ENCODE measurements at places on chromosomes 3 and 15.

- no peak for DNase-seq
Observed at GRCh38 chr3:177141471-177141870, 55.8 kb downstream of the TBL1XR1 start.

DNA sequence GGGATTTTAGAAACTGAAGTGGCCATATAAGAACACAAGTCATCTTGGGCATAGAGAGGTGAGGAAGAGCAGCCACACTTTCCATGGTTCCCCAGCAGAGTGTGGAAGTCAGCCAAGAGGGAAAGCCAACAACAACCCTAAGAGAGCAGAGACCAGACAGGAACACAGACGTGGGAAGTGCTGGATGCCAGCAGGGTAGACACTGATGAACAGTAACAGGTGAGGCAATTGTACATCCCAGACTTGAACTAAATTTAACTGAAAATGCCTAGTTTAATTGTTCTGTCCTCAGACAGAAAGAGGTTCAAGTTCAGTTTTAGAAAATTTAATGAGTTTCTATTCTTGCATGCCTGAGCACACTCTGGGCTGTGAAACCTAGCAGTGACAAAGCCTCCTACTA lies 212.1 kb downstream of the ATP8B4 start:
- no peak for DNase-seq

DNA sequence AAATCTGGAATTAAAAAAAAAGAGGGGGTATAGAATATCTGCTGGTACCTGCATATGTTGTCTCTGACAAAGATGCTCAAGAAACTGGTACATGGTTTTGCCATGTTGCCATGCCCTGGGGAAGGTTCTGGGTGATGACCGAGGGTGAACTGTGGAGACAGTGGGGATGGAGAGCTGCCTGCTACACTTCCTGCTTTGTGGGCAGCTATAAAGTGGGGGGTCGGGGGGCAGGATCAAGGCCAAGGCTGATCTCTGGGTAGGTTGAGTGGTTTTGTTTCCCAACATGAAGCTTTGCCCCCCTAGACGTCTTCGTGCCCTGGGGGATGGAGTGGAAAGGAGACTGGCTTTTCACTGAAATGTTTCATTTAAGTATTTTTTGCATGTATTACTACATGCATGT lies 74.6 kb downstream of the IQSEC1 start:
- DNase-seq = no peak

GRCh38 chr15:74311734-74312444 lies 55.6 kb downstream of the CYP11A1 start:
- DNase-seq = no peak

DNA sequence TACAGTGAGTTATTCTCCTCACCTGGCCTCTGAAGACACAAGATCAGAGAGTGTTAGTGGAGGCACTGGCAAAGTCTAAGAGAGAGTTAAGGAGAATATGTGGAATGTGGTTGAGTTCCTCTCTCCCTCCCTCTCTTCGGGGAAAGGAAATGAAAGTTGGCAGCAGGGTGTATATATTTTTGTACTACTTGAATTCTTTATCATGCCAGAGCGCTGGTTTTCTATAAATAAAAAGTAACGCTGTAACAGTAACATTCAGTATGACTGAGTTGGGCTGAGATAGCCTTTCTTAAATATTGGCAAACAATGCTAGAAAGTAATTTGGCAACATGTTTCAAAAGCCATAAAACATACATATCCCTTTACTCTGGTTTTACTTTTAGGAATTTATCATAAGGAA lies 77.5 kb upstream of the TNFAIP8L3 start:
- DNase-seq = no peak

- DNase-seq = no peak
Observed at GRCh38 chr3:23075496-23075895, 127.6 kb upstream of the UBE2E2 start.

DNA sequence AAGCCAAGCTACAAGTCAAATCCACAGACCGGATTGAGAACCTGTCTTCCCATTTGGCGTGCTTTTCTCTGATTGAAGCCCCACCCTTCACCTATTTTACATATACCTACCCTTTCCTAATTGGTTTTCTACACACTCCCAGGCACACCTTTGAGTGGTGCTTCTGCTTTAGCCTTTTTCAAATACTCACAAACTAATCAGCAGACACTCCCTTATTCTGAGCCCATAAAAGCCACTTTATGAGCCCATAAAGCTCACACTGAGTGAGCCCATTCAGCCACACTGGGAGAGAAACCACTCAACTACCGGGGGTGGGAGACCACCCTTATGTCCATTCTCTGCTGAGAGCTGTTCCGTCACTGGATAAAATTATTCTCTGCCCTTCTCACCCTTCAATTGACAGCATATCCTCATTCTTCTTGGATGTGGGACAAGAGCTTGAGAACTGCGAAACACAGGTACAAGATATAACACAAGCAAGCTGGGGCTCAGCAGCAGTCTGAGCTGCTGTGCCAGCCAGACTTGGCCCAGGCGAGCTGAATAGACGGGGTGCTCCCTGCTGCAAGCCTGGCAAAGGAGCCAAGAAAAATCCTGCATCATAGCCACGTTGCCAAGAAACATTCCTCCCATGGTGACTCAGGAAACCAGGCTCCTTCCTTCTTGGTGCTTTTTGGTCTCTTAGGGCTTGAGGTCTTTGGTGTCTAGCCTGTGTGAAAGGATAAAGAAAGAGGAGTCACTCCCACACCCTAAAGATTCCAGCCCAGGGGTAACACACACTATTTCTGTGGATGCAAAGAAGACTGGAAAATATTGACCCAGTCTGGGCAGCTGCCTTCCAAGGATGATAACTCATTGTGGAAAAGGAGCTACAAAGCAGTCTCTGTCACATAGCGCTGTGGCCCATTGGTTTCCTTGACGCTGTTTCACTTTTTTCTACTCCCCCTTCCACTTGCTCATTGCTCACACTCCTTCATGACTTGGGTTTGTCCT lies 609.7 kb downstream of the MCTP2 start:
- no peak for DNase-seq

DNA sequence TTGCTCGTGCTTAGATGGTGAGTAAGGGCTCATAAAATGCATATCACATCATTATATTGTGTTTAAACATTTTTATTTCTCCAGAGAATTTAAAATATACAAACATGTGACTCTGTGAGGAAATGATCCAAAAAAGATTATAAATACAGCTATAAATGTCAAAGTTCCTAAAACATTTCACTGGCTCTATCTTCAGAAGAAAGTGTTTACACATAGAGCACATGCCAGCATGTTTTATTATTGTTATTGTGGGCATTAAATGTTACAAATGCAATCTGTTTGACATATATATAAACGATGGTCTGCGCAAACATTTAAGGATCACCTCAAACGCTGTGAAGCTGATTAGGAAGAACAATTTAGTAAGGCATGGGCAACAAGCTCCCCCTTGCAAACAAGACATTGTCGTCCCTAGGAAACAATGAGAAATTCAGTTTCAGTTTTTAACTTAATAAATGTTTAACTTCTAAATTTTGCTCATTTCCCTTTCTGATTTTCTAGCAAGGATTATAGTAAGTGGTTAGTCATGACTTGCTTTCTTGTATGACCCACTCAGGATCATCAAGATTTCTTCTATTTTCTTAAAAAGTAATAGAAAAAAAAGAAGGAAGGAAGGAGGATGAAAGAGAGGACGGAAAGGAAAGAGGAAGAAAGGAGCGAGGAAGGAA lies 207.5 kb downstream of the SATB1 start:
- DNase-seq = no peak

DNA sequence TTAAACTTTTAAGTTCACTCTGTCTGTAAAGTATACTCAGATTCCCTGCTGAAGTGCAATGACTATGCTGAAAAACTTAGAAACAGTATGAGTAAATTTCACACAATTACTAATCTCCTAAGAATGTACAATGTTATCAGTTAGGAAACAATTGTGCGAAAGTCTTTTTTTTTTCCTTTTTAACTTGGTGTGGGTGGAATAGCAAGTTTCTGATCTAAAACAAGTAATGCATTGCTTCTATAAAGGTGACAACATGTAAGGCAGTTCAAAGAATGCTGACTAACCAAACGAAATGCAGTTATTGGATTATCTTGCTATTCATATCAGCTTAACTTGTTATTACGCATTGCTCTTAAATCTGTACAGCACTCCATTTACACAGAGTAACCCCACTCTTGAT lies 19.3 kb upstream of the SLC12A8 start:
- no peak for DNase-seq

DNA sequence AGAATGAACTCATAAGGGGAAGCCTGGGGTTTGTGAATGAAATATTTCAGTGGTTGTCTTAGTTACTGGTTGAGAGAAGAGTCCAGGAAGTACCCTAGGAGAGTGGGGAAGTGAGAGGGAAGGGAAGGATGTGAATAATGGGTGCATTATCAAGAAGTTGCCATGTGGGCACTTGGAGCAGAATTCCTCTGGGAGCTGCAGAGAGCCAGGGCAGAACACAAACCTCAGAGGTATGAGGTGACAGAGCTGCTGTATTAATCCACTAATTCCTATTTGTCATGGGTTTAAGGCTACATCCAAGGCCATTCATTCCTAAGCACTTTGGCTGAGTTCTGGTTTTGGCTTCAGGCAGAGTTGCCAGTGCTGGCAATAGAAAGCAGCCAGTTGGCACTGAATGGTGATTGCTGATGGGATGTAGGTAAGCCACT lies 29.0 kb downstream of the NDUFB4 start:
- no peak for DNase-seq

- DNase-seq = peak; percentile 24
Observed at GRCh38 chr3:177358977-177359592, 161.8 kb upstream of the TBL1XR1 start.

- no peak for DNase-seq
Observed at GRCh38 chr3:195017151-195017550, 253.8 kb downstream of the XXYLT1 start.

- DNase-seq = no peak
Observed at GRCh38 chr3:112000367-112000771, 1.6 kb downstream of the TAGLN3 start.

DNA sequence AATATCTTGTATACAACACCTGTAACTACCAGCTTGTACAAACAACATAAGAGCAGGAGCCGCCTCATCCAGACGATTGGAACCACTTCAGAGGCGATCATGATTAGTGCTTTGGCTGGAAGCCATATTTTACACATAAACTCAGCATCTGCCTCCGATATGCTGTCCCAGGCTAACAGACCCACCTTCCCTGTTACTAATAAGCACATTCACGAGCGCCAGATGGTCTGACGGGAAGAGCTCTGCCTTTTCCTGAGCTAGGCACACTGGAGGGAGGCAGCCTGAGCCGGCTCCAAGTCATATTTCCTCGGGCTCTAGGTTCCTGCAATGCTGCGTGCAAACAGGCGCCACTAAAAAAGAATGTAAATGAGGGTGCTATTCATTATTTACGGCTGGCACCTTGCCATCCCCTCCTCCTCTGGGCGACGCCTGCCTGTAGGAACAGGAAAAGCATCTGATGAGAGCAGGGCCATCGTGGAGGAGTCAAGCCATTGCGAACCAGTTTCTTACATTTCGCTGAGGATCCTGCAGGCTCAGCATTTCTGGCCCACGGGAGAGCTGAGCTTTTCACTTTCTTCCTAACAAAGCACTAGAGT lies 98.2 kb downstream of the ANXA2 start:
- DNase-seq = no peak

GRCh38 chr15:78006567-78007205 lies 70.8 kb downstream of the TBC1D2B start:
- no peak for DNase-seq

GRCh38 chr15:100175406-100176114 lies 166.2 kb downstream of the ADAMTS17 start:
- no peak for DNase-seq

GRCh38 chr3:192867645-192868044 lies 50.0 kb downstream of the MB21D2 start:
- no peak for DNase-seq

DNA sequence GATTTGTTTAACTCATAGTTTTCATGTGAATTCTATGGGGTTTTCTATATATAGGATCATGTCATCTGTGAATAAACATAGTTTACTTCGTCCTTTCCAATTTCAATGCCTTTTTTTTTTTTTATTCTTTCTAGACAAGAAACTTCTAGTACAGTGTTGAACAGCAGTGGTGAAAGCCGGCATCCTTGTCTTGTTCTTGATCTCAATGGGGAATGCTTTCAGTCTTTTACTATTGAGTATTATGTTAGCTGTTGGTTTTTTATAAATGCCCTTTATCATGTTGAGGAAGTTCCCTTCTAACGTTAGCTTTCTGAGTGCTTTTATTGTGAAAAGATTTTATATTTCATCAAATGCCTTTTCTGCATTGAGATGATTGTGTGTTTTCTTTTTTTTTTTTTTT lies 69.0 kb downstream of the SLMAP start:
- no peak for DNase-seq

DNA sequence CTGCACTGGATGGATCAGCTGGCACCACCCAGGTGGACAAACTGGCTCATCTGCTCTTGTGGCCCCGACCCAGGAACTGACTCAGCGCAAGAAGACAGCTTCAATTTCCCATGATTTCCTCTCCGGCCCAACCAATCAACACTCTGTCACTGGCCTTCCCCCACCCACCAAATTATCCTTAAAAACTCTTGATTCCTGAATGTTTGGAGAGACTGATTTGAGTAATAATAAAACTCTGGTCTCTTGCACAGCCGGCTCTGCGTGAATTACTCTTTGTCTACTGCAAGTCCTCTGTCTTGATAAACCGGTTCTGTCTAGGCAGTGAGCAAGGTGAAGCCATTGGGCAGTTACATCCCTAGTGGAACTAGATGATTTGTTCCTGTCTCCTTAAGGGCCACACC lies 16.1 kb downstream of the BDH1 start:
- DNase-seq = no peak

DNA sequence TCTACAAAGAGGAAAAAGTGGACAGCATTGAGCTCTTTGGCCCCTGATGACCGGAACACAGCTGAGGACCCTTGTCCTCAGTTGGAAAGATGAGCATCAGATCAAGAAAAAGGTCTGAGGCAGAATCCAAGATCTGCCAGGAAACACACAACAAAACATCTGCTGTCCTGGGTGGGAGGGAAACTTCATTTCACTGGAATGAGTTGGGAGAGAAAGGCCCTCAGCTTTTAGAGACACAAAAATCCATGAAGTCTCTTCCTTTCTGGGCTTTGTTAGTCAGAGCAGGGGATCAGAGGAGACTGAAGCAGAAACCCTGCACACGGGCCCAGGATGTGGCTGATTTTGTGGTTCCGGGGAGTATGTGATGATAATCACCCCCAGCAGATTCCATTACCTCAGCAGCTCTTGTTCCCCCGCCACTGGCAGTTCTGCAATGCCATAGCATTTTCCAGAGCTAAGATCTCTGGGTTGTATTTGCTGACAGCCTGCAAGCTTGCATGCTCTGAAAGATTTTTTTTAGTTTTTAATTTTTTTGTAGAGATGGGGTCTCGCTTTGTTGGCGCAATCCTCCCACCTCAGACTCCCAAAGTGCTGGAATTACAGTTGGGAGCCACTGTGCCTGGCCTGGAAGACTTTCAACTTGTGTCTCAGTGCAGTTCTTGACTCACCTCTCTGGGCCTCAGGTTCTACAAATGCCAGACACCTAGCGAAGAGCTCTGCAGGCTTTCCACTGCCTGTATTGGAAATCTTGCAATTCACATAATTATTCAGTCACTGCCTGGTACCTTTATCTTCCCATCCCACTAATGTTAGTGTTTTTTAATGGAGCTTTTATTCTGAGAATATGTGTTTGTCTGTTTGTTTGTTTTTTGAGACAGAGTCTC lies 5.8 kb upstream of the TATDN2 start:
- DNase-seq = no peak

GRCh38 chr3:123476967-123477750 lies 28.3 kb upstream of the ADCY5 start:
- DNase-seq = no peak

Data from Panc1 (cell line).